Neuronal stem cell (in vitro differentiated cells): ENCODE measurements at places on chromosomes 2 and 18.

GRCh38 chr2:207038299-207038698, 99.0 kb downstream of the CPO start:
- no peak for DNase-seq

GRCh38 chr18:31246460-31246859, 71.5 kb upstream of the DSG1 start:
- no peak for DNase-seq

GRCh38 chr2:126886211-126886915, 12.3 kb upstream of the TEX51 start:
- DNase-seq, result peak; percentile 64

- DNase-seq, result no peak
These were observed 939 bp downstream of the DOCK10 start for GRCh38 chr2:225041207-225041850.

- no peak for DNase-seq
These were observed 101.0 kb upstream of the RNF152 start for GRCh38 chr18:61993831-61994230.

- DNase-seq, result no peak
These were observed 143.7 kb upstream of the RPRM start for GRCh38 chr2:153622285-153622684.

DNA sequence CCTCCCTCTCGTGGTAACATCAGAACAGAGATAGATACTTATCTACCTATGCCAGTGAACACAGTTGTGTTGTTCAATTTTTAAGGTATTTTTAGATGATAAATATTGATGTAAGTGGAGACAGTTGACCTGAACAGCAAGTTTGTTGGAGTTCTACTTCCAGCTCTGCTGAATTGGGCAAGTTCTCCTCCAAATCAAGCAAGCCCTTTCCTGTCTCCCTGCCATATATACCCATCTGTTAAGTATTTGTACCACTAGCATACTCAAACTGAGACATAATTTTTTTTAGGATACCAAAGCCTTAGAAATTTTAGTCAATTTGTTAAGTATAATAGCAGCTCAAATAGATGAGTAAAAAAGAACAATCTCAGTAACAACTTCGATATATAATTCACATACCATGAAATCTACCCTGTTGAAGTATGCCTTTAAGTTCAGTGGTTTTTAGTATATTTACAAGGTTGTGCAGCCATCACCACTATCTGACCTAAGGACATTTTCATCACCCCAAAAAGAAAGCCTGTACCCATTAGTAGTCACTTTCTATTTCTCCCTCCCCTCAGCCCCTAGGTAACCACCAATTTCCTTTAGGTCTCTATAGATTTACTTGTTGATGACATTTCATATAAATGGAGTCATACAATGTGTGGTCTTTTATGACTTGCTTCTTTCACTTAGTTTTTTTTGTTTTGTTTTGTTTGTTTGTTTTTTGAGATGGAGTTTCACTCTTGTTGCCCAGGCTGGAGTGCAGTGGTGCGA, 61.8 kb downstream of the COX7A2L start:
- DNase-seq, result no peak

GRCh38 chr2:236464140-236464539, 105.5 kb upstream of the ACKR3 start:
- no peak for DNase-seq

- no peak for DNase-seq
These were observed 4.7 kb upstream of the CAPN10 start for GRCh38 chr2:240581811-240582210.

DNA sequence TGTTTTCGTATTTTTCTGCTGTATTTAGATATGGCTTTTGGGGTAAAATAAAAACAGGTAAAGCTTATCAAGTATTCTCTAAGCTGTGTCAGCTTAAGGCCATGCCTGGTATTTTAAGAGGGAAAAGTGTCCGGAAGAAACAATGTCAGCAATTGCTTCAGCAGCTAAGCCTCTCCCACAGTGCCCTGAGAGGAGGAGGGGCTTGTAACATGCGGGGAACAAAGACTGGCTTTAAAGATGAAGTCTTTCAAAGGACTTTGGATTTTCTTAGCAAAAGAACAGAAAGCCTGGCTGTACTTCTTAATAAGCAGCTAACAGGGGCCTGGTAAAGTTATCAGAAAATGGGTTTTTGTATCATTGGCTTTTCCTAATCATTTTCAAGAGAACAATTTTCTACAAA, 102.8 kb downstream of the PXDN start:
- DNase-seq, result peak; percentile 64

- DNase-seq, result no peak
These were observed 210.1 kb downstream of the AGPS start for GRCh38 chr2:177602611-177603164.

DNA sequence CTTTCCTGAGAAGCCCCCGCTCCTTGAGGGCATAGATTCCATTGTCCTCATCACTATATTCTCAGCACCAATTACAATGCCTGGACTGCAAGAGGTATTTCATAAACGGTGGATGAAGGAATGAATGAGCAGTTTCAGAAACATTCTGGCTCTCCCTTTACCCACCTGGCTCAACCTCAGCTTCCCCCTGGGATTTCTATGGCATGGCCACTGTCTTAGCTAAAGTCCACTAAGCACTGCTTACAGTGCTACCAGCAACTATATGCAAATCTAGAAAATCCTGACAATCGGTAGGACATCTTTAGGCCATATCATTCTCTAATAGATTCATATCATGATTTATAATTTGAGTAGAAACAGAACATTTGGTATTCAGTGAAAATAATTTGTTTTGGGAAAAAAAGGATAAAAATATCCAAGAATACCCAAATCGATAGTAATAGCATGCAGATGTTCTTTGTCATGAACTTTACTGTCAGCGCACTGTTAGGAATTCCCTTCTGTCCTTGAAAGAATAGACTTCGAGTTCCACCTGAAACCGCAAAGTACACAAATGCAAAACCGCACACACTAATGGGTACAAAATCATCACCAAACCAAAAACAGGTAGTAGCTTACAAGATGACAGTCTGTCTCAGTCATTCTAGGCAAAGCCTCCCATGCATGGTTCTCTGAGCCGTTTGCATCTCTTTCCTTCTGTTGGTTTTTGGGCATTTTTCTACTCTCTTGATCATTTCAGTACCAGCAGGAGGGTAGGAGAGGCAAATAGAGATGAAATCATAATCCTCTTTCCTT, 303.6 kb upstream of the ID2 start:
- no peak for DNase-seq

GRCh38 chr2:195503208-195503607, 153.8 kb upstream of the SLC39A10 start:
- DNase-seq, result no peak

DNA sequence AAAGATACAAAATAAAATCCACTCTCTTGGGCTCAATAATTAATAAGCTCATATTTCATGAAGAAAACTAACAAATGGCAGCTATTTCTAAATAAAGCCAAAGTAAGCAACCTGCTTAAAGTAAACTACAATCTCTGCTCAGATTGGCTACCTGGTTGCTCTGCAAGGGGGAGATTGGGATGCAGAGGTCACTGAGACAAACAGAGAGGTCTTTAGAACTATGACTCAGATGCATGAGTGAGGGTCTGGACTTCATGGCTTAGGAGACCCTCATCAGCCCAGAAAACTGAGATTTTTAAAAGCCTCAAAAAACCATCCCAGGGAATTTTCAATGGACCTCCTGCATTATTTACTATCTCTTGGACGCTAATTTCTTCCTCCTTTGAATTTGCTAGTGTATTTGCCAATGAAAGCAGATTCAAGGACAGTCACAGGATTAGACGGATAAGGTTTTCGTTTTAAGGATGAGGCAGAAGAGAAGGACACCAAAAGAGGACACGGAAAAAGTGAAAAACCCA, 17.4 kb downstream of the CYTIP start:
- DNase-seq, result no peak

GRCh38 chr18:24400587-24400986, 3.0 kb upstream of the OSBPL1A start:
- no peak for DNase-seq
